NCI-H1694 (cell line): ENCODE measurements at places on chromosomes 6 and 20.

GRCh38 chr6:13709689-13710551, 1.7 kb downstream of the RANBP9 start:
- DNase-seq = peak; percentile 12

- no peak for DNase-seq
Measured at GRCh38 chr6:128129679-128130078, 228.8 kb upstream of the THEMIS start.

GRCh38 chr20:10771435-10772140, 97.8 kb upstream of the JAG1 start:
- no peak for DNase-seq

- DNase-seq = no peak
Measured at GRCh38 chr6:154239392-154239791, 117.2 kb downstream of the IPCEF1 start.

DNA sequence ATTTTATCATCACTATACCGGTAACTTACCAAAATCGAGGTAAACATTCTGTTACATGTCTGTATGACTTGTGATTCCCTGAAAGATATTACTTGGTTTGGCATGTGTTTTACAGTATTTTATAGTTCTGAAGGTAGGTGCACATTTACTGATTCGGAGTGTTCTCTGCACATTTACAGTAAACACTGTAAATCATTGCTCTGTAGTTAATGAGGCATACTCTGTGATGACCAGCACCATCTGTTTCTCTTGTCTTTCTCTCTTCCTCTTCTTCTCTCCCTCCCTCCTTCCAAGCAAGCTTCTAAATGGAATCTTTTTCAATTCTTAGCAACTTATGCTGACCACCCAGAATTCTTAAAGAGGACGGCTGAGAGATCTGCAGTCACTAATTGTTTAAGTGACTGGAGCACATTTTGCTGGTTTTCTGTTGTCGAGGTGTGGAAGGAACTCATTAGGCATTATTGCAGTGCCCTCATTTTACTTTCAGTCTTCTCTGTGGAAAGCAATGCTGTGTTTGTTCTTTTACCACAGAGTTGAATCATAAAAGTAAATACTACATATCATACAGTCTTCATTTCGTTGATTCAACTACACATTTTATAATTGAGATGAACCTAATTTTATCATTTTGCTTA, 126.5 kb downstream of the UTRN start:
- DNase-seq = no peak

DNA sequence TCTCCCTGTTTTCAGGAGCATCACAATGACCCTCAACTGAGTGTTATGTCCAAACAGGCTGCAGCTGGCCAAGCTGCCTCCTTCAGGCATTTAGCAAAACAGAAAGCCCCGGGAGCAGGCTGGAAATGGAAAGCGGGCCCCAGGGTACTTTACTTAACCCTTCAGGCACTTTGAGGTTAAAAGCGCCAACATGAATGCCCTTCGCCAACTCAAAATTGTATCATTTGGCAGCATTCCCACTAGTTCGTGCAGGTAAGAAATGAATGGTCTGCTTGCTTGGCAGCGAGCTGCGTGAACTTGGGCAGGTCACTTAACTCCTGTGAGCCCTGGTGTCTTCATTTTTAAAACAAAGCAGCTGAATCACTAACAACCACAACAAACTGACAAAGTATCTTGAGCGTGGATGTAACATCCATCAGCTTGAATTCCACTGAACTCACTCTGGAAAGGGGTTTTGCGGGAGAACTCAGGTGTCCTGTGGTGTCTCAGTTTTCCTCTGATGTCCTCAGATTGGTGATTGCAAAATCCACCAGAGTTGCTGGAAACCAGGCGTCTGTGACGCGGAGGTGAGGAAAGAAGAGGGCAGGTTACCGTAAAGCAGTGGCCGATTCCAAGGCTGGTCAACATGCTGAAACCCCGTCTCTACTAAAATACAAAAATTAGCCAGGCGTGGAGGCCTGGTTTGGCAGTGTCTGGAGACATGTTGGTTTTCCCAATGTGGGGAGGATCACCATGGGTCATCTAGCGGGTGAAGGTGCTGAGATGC, 118.8 kb upstream of the ZNF217 start:
- DNase-seq = no peak

- DNase-seq = no peak
Measured at GRCh38 chr6:30707281-30707850, 9.7 kb downstream of the MDC1 start.

DNA sequence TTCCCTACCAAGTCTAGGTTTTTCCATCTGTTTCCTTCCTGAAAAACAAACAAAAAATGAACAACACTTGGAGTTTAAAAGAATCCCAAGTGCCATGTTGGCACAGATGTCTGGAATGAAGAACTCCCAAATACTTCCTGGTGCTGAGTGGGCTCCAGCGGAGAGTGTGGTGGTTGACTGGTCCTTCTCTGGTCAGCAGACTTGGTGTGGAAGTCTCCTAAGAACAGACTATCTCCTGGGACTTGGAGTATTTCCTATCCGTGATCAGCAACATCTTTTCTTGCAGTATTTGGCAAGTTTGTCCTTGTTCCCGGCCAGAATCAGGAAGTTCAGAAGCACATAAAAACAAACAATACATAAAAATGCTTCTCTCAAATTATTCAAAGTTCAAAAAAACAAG, 154.1 kb downstream of the MTFR2 start:
- DNase-seq = no peak

DNA sequence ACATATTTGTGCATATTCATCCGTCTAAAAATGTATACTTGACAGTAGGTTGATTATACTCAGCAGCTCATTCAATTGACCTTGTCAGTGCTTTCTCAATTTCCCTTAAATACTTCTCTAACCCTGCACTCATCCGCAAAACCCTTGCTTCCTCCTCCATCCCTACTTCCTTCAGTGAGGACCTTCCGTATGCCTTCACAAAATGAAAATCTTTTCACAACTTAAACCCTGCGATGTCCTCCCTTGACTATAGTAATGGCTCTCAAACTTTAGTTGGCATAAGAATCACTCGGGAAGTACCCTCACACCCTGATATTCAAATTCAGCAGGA, 5.2 kb downstream of the MBOAT1 start:
- DNase-seq = no peak

GRCh38 chr6:34957231-34957783, 68.3 kb downstream of the ANKS1A start:
- no peak for DNase-seq

GRCh38 chr6:89069536-89070163, 10.9 kb upstream of the PNRC1 start:
- no peak for DNase-seq
